NCI-H524 treated with DMSO at 0.1 percent for 48 hours (cell line): ENCODE measurements at places on chromosomes 4 and X.

DNA sequence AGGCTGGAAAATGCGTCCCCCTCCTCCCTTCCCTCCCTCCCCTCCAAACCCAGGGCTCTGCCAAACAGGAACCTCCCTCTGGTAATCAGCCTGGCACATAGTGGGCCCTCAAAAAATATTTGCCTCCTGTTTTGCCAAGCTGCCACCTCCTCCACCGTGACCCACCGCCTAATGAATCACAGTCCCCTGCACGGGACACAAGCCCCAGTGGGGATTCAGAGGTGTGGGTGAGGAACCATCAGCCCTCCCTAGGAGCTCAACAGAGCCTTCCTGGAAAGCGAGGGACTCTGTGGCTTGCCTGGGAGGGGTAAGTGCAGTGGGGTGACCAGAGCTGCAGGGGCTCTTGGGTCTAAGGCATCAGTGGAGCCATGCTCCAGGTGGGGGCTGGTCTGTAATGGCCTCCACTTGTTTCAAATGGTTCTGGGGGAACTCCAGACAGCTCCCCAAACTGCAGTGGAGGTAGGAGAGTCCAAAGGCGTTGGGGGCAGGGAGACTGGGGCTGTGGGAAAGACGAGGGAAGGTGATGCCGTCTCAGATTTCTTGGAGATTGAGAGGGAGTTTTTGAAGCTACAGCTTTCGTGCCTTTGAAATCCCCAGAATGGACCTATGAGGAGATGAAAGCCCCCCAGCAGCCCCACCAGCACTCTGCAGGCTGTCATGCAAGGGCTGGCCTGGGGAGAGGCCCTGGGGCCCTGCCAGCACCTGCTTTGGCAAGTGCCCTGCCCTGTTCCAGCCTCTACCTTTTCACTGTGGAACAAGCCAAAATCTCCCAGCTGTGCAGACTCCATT, 1.0 kb upstream of the PPP2R2C start:
- no peak for DNase-seq

DNA sequence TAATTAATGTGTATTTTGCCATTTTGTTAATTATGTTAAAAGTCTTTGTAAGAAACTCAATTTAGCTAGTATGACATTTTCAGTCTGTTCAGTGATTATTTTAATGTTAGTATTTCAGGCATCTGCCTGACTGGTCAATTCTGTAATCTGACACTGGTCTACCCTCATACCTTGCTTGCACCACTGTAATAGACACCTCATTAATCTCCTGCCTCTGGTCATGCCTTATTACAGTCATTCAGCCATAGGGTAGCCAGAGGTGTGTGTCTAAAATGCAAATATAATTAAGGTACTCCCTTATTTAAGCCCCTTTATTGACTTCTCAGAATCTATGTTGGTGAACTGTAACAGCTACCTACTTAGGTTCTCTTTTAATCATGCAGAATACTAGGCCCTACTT, 861.1 kb upstream of the IGFBP7 start:
- no peak for DNase-seq

DNA sequence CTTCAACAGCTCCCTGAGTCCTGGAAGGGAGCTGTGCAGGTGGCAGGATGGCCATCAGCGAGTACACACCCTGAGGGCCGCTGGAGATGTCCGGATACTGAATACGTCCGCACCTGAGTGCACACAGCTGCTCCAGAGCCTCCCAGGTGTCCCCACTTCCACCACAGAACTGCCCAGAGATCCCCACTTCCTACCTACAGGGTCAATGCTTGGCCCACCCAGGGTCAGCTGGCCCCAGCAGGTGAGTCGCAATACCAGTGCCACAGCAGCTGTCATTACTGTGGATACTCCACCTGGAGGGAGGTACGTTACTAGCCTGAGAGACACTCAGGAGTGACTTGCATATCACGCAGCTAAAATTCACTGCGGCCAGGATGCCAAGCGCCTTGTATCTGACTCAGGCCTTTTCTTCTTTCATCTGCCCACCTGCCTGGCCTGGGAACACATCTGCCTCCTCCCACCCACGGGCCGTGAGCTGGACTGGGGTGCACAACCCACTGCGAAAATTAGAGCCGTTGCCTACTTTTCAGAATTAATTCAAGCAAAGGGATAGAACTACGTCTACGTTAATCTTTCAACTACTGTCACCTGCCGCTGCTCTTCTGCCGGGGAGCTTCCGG, 9.4 kb downstream of the C4orf50 start:
- no peak for DNase-seq

DNA sequence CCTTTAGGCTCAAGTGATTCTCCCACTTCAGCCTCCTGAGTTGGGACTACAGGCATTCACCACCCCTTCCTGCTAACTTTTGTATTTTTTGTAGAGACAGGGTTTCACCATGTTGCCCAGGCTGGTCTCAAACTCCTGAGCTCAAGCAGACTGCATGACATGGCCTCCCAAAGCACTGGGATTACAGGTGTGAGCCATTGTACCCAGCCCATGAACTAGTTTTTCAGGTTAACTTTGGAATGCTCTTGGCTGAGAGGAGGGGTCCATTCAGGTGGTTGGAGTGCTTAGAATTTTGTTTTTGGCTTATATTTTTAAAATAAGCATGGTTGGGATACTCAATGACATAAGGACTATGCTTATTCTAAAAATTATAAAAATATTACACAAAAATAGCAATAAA, 355.7 kb upstream of the MAGEB16 start:
- DNase-seq: no peak

DNA sequence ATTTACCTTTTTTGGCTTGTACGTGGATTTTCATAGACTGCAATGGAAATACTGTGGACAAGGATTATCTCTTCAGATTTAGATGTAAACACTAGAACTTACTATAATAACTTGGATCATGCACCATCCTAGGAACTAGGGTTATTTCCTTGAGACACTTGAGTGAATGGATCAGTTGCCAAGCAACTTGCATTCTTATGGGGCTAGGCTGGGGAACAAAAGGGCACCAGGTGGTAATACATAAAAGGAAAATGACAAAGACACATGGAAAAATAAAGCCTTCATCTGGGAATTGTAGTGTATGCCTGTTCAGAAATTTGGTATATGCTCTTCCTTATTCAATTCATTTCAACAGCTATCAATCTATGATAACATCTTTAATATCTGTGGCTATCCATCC, 247.1 kb downstream of the SPRY1 start:
- no peak for DNase-seq

DNA sequence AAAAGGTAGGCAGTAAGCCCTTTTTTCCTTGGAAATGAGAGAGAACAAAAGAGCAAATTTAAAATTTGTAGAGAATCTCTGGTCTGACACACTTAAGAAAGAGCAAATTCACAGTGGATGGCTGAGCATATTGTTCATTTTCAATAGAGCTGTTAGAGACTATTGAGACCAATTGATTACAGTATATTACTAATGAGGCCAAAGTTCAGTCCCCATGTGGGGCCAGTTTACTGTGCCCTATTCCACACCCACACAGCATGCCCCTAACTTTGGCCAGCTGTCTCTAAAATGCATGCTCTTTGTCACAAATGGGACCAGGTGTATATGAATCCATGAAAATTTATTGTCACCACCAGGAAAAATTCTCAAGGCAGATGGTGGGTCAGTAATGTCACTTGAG, 470.5 kb downstream of the PCDH7 start:
- peak; percentile 87 for DNase-seq

GRCh38 chr4:105674011-105674410, 34.5 kb downstream of the INTS12 start:
- DNase-seq: no peak

DNA sequence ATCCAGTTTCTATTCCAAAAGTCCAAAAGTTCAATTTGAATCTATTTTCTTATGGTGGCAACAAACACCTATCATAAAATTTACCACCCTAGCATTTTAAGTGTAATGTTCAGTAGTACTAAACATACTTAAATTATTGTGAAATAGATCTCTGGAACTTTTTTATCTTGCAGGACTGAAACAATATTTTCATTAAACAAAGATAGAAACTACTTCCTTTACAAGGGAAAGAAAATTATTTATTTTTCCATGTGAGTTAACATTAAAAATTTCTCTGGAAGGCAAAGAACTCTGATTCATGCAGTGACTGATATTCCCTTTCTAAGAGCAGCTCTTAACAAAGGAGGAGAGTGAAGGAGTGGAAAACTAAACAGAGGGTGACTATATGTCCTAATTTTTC, 40.2 kb downstream of the ADH7 start:
- DNase-seq: no peak

- DNase-seq: peak; percentile 29
Measured at GRCh38 chr4:152117520-152117919, 356.7 kb upstream of the GATB start.

DNA sequence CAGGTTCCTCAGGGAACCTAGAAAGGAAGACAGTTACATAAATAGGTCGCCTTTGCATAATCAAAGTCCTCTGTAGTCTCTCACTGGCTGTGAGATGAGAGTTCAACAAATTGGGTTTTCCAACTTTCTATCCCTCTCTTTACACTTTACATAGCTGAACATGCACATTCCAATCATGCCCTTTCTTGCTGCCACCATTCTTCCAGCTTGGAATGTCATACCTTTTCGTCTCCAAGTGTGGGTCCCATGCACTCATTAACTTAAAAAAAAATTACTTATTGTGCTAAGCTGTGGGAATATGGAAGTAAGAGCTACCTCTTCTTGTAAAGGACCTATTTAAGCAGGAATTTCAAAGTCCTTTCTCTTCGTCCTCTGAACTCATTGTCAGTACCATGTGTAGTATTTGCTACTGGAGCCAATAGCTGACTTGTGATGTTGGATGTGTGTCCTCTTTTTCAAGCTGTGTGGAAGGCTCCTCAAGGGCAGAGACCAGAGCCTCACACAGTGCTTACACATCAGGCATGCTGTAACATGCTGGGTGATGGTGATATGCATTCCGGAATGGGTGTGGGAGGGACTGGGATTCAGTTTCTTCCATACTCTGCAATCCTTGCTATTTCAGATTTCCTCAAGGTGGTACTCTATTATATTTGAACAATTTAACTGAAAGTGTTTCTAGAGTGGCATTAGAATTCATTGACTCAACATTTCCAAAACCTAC, 7.1 kb downstream of the ENOPH1 start:
- no peak for DNase-seq
